A375 (cell line): ENCODE measurements at places on chromosomes 6 and 20. TPM values are rescaled to one million over a fixed set of nuclear protein-coding genes. Genes with fewer than 3 reads are reported as not detected.

Gene APCDD1L
- total RNA-seq: not detected in 2 replicates

Gene BTBD9
- total RNA-seq: 4.2 and 4.3 TPM in 2 replicates

Gene UBE2C
- total RNA-seq: 200 and 242 TPM in 2 replicates

Gene ID4
- total RNA-seq: 3.7 and 5.6 TPM in 2 replicates

Gene MUCL3
- not detected in 2 replicates for total RNA-seq

Gene MYL9
- total RNA-seq: 3.1 and 3.2 TPM in 2 replicates
